ENCODE measurements at places on chromosomes 1 and 21. TPM values are rescaled to one million over a fixed set of nuclear protein-coding genes. Genes with fewer than 3 reads are reported as not detected.

Gene LTN1
- 25.4 TPM for total RNA-seq

Gene SARS1
- 225 TPM for total RNA-seq

Gene CR1L
- not detected for total RNA-seq

Gene TNFRSF9
- total RNA-seq, result 0.91 TPM

Gene SYCP1
- not detected for total RNA-seq

Gene KMO
- not detected for total RNA-seq

Gene TNFAIP8L2
- total RNA-seq, result not detected

Gene MCOLN3
- 2.5 TPM for total RNA-seq

Gene PKLR
- total RNA-seq, result not detected

GRCh38 chr1:59139396-59139795, 157.5 kb upstream of the FGGY start:
- H3K4me3 ChIP-seq, result no peak overlapping the region
- no peaks in the 10 kb centered on the region for H3K36me3 ChIP-seq
- no peaks in the 10 kb centered on the region for H3K27me3 ChIP-seq
- peaks cover 19% of the 10 kb centered on the region for H3K4me1 ChIP-seq
- peak; percentile 38 for DNase-seq
- H3K27ac ChIP-seq, result peak overlapping the region; percentile 35

- no peaks in the 10 kb centered on the region for H3K4me1 ChIP-seq
- no peak for DNase-seq
- H3K27me3 ChIP-seq, result no peaks in the 10 kb centered on the region
- H3K4me3 ChIP-seq, result no peak overlapping the region
- no peak overlapping the region for H3K27ac ChIP-seq
Observed at GRCh38 chr1:224753491-224753890, 137.4 kb downstream of the CNIH3 start.

GRCh38 chr21:25944672-25945213, 210.0 kb downstream of the GABPA start:
- DNase-seq, result no peak
- H3K4me1 ChIP-seq, result no peaks in the 10 kb centered on the region
- H3K27ac ChIP-seq, result no peak overlapping the region
- H3K27me3 ChIP-seq, result no peaks in the 10 kb centered on the region
- H3K4me3 ChIP-seq, result no peak overlapping the region

GRCh38 chr1:168974611-168975010, 131.9 kb upstream of the ATP1B1 start:
- no peak overlapping the region for H3K27ac ChIP-seq
- H3K27me3 ChIP-seq, result no peaks in the 10 kb centered on the region

GRCh38 chr1:212958175-212958574, 7.8 kb downstream of the VASH2 start:
- H3K27ac ChIP-seq, result no peak overlapping the region
- H3K4me1 ChIP-seq, result no peaks in the 10 kb centered on the region
- H3K27me3 ChIP-seq, result no peaks in the 10 kb centered on the region

- no peaks in the 10 kb centered on the region for H3K36me3 ChIP-seq
- no peak for DNase-seq
- H3K4me1 ChIP-seq, result no peaks in the 10 kb centered on the region
- H3K27me3 ChIP-seq, result no peaks in the 10 kb centered on the region
Observed at GRCh38 chr1:68314151-68314780, 81.9 kb upstream of the WLS start.

DNA sequence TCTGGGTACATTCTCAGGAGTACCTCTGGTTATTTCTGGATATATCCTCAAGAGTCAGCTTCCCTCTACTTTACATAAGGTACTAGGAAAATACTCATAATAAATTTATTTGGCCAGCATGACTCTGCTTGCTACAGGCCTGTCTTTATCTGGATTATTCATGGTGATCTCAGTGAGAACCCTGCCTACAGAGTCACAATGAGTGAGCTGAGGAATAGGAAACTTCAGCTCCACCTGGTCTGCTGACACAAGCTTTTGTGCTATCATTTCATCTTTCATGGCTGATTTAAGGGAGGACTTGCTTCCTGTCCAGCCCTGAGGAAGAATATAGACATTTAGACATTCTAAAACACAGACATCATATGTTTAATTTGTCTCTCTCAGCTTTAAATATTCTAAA, 19.5 kb upstream of the SUCO start:
- H3K4me1 ChIP-seq, result no peaks in the 10 kb centered on the region
- H3K36me3 ChIP-seq, result no peaks in the 10 kb centered on the region

GRCh38 chr21:34775793-34776192, 107.0 kb downstream of the CLIC6 start:
- H3K36me3 ChIP-seq, result no peaks in the 10 kb centered on the region
- DNase-seq, result no peak
- no peak overlapping the region for H3K4me3 ChIP-seq

DNA sequence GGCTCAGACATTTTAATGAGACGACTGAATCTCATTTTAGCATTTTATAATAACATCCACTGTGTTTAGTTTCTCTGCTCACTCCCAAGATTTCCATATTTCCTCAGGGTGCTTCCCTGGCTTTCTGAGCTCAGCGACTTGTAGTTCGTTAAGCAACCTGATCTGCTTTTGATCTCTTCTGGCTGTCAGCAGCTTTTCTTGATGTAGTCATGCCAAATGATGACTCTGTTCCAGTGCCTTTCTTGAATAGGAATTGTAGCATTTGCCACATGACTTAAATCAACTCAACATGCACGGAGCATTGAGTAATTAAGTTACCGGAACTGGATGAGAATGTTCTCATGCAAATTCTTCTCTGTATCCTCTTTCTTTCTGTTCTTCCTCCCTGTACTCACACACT, 246.1 kb downstream of the FMN2 start:
- DNase-seq, result no peak
- H3K36me3 ChIP-seq, result no peaks in the 10 kb centered on the region
- H3K4me3 ChIP-seq, result no peak overlapping the region
- H3K27ac ChIP-seq, result no peak overlapping the region
- H3K4me1 ChIP-seq, result no peaks in the 10 kb centered on the region

- H3K27ac ChIP-seq, result no peak overlapping the region
- no peaks in the 10 kb centered on the region for H3K4me1 ChIP-seq
- DNase-seq, result no peak
- no peaks in the 10 kb centered on the region for H3K27me3 ChIP-seq
- H3K36me3 ChIP-seq, result no peaks in the 10 kb centered on the region
- H3K4me3 ChIP-seq, result no peak overlapping the region
Observed at GRCh38 chr1:107943694-107944093, 21.3 kb downstream of the VAV3 start.

DNA sequence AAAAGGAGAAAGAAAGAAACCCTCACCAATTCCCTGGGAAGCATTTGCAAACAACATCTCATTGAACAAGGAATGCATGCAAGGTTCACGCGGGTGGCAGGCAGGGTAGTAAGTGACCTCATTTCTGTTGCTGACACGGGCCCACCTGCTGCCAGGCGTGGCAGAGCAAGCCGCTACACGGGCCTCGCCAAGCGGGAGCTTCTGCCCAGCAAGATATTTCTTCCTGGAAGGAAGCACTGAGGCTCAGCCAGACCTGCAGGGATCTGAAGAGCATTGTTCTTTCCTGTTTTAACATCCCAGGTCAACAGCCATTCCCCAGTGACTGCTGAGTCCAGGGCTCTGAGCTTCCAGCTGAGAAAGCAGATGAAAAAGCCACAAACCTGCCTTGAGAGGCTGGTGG, 91.9 kb upstream of the IGSF21 start:
- no peaks in the 10 kb centered on the region for H3K4me1 ChIP-seq
- H3K36me3 ChIP-seq, result no peaks in the 10 kb centered on the region

GRCh38 chr1:19178734-19179398, 31.2 kb downstream of the UBR4 start:
- no peak for DNase-seq
- no peaks in the 10 kb centered on the region for H3K27me3 ChIP-seq
- no peak overlapping the region for H3K27ac ChIP-seq
- no peak overlapping the region for H3K4me3 ChIP-seq
- H3K36me3 ChIP-seq, result no peaks in the 10 kb centered on the region

GRCh38 chr21:42847726-42848125, 31.6 kb downstream of the WDR4 start:
- DNase-seq, result no peak
- H3K4me3 ChIP-seq, result no peak overlapping the region
- no peaks in the 10 kb centered on the region for H3K27me3 ChIP-seq
- H3K4me1 ChIP-seq, result no peaks in the 10 kb centered on the region

- no peaks in the 10 kb centered on the region for H3K27me3 ChIP-seq
- H3K4me1 ChIP-seq, result no peaks in the 10 kb centered on the region
- no peaks in the 10 kb centered on the region for H3K36me3 ChIP-seq
- no peak overlapping the region for H3K4me3 ChIP-seq
- no peak overlapping the region for H3K27ac ChIP-seq
Observed at GRCh38 chr1:4045397-4046010, 145.4 kb upstream of the C1orf174 start.

DNA sequence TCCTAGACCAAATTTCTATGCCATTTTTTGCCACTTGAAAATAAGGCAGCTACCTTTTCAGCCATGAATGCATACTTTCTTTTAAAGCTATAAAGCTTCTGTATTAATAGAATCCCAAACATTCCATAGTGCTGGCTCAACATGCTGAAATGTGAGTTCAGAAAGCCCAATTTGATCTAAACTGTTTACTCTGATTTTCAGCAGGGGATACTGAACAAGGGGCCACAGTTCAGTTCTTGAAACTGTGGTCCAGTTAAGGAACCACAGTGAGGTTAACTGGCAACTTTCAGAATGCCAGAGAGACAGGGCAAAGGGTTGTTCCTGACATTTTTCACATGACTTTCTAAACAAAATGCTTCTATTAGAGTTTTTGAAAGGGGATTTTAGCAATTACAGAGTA, 85.7 kb upstream of the COL11A1 start:
- no peak overlapping the region for H3K4me3 ChIP-seq
- no peaks in the 10 kb centered on the region for H3K27me3 ChIP-seq
- no peak overlapping the region for H3K27ac ChIP-seq
- DNase-seq, result no peak

DNA sequence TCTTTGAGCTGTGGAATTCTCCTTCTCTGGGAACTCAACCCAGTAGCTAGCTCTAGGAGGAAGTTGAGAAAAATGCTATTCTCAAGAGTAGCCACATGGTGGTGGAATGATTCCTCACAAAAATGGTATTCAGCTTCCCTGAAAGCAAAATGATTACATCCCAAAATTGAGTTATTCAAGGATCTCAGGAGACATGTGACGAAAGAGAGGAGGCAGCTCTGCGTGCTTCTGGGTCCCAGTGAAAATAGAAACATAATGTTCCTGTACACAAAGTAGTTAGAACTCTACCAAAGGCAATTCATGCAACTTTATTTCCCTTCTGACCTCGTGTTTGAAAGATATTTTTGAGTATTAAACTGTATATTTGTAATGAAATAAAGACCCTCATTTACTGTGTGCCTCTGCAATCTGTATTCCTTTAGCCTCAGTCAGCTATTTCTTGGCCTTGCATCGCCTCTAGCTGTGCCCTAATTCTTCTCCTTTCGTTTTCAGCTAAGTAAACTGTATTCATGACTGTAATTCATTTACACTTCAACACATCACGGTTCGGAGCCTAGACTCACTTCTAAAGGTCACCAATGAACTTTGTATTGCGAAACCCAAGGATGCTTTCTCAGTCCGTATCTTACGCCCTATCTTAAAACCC, 167.3 kb downstream of the FASLG start:
- H3K4me3 ChIP-seq, result no peak overlapping the region
- no peak for DNase-seq
- H3K27ac ChIP-seq, result no peak overlapping the region
- peaks cover 8% of the 10 kb centered on the region for H3K4me1 ChIP-seq

- no peak for DNase-seq
- H3K27ac ChIP-seq, result no peak overlapping the region
- no peaks in the 10 kb centered on the region for H3K36me3 ChIP-seq
- H3K4me3 ChIP-seq, result no peak overlapping the region
Observed at GRCh38 chr1:199033661-199034060, 394.8 kb downstream of the PTPRC start.

GRCh38 chr1:61781151-61781550, 38.9 kb downstream of the PATJ start:
- no peak overlapping the region for H3K27ac ChIP-seq
- H3K4me1 ChIP-seq, result no peaks in the 10 kb centered on the region
- H3K4me3 ChIP-seq, result no peak overlapping the region
- no peaks in the 10 kb centered on the region for H3K36me3 ChIP-seq
- DNase-seq, result no peak

DNA sequence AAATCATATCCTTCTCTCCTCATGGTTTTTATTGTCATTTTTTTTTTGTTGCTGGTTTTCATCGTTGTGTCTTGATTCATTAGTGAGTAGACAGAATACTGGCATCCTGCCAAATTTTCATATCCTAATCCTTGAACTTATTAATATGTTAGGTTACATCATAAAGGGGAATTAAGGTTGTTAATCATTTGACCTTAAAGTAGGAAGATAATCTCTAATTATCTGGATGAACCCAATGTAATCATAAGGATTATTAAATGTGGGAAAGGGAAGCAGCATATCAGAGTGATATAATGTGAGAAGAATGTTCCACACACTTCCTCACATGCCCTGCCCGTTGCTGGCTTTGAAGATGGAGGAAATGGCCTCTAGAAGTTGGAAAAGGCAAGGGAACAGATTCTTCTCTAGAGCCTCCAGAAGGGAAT, 299.7 kb downstream of the HMCN1 start:
- no peak for DNase-seq
- H3K4me3 ChIP-seq, result no peak overlapping the region
- no peaks in the 10 kb centered on the region for H3K4me1 ChIP-seq
- H3K27ac ChIP-seq, result no peak overlapping the region
- no peaks in the 10 kb centered on the region for H3K27me3 ChIP-seq
- H3K36me3 ChIP-seq, result no peaks in the 10 kb centered on the region

DNA sequence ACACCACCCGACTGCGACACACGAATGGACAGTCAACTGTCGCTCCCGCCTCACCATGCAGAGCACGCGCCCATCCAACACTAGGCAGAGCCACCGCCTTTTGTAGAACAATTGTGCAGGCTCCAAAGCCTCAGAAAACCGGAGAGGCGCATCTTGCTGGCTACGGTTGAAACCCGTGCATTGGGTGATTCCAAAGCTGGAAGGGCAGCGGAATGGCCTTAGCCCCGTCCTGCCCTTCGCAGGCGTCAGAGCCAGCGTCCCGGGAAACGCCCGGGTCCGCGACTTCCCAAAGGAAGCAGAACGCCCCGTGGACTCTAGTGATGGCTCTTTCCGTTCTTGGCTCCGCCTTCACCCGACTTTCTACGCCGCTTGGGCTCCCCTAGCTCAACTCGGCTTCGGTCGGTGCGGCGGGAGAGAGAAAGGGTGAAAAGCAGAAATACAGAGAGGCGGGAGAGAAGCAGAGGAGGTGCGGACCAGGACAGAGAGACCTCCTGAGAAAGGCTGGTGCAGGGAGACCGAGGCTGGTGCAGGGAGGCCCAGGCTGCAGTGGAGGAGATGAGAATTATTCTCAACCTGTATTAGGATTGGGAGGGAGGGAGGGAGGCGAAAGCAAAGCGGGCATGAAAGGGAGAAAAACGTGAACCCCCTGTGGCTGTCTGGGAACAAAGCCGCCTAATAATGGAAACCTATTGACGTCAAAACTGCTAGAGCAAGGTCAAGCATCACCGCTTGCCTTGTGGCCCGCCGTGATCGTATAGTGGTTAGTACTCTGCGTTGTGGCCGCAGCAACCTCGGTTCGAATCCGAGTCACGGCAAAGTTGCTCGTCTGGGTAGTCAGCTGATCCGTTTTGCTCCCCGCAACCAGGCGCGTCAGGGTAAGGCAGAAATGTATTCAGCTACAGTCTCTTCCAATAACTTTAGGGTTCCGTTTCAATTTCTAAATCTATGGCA, 99.5 kb downstream of the PRKAB2 start:
- H3K4me3 ChIP-seq, result no peak overlapping the region
- no peaks in the 10 kb centered on the region for H3K27me3 ChIP-seq
- H3K36me3 ChIP-seq, result no peaks in the 10 kb centered on the region
- H3K27ac ChIP-seq, result no peak overlapping the region
- H3K4me1 ChIP-seq, result no peaks in the 10 kb centered on the region

All from Caco-2 (cell line).